Kidney (tissue), 22 donors: ENCODE measurements at places on chromosomes 12 and 14.
A peak's percentile ranks its signal among the peaks of the same experiment; 100 is the strongest.

- DNase-seq = peak; percentile 77
Observed at GRCh38 chr14:100142073-100143040, 17.1 kb downstream of the DEGS2 start.

DNA sequence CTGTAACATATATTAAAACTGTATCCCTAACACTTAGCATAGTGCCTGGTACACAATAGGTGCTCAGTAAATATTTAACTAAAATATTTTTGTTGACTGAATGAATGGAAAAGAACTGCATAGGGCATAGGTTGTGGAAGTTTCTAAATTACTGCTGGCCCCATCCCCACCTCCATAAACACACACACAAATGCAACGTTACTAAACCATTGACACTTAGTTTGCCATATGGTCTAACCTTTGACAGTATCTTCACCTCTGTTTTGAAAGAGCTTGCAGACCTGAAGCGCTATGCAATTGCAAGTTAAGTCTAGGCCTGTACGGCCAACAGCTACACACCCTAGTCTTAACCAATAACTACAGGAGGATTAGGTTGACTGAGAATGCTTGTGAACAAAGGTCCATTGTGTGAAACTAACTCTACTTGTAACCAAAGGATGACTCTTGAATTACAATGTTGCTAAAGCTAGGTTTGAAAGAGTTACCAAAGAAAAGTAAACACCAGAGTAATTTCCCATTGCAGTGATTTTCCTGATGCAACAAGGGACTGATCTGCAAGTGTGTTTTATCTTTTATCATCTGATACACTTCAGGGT lies 924 bp upstream of the MANSC1 start:
- peak; percentile 34 for DNase-seq

DNA sequence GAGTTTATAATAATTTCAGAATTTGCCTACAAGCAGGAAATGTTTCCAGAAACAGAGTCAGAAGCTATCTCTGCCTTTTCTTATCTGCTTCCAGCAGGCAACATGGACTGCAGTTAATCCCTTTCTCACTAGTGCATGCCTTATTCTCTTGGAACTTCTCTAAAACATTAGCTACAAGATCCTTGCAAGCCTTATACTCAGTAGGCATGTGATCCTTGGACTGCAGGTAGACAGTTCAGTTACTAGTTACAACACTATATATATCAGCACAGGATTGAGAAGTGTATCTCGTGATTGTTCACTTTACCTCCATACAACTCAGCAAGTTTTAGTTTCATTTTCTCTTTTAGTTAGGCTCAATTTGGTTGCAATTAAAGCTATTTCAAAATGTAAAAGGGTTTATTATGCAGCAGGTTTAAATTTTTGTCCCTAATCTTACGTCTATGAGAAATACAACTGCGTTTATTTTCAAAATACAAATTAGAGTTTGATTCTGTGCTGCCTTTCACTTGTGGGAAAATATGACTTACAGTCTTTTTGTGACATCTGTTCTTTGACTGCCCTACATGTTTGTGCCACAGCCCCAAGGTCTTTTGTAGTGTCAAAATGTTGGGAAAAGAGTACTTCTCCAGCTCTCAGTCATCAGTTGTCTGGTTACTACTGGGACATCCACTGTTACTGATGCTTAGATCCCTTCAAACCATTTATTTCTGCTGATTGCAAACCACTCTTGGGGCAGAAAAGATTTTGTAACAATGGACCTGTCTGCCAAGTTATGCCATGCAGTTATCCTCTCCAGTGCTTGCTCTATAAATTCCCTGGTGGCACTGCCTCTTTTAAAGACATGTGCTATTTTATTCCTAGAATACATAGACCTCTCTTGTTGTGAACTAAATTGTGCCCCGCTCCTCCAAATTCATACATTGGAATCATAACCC lies 709.0 kb upstream of the FOXG1 start:
- DNase-seq = no peak

DNA sequence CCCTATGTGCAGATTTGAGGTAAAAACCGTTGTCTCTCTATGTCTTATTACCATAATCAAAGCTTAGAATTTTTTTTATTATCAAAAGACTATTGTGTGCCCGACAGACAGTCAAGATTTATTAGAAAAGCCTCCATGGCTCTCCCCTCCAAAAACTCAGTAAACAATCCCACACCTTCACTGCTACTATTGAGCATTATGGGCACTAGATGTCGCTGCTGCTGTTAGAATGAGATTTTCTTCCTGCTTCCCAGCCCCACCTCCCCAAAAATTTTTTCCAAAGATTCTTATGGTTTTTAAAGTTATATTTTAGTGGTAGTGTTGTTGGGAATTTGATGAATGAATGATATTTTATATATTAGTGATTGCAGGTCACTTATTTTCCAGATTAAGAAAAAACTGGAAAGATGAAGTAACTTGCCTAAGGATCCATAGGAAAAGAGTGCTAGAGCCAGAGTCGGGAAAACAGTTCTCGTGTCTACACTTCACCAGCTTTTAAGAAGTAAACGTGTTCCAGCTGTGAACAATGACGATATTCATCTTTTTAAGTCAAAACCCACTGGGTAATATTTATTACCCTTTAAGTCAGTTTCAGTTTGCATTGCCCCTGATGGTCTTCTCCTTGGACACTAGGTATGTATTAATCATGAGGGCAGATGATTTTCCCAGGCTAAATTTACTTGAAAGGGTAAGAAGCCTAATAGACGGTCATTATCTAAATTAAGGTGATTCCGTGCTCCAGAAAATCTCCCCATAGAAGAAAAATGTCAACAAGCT lies 12.2 kb upstream of the FOXG1 start:
- peak; percentile 78 for DNase-seq

- DNase-seq = no peak
Observed at GRCh38 chr14:96192975-96193805, 11.4 kb upstream of the BDKRB2 start.

DNA sequence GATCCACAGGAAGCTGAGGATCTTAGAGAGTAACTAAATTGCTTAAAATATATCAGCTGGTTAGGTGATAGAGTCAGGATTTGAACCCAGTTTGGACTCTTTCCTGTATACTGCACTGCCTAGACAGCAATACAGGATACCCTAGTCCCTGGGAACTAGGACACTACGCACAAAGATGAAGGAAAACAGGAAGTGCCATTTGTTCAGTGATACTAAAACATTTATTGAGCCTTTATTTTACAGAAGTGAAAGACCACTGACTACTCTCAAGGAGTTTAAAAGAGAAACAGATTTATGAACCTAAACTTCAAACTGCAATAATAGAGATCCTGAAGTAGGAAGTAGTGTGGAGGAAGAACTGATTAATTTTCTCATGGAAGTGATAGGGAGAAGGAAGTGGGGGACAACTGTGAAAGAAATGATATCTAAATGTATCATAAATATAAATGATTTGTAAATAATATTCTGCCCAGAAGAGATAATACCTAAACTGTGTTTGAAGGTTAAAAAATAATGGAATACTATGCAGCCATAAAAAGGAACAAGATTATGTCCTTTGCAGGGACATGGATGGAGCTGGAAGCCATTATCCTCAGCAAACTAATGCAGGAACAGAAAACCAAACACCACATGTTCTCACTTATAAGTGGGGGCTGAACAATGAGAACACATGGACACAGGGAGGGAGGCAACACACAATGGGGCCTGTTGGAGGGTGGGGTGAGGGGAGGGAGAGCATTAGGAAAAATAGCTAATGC lies 18.2 kb downstream of the MSRB3 start:
- DNase-seq = no peak

DNA sequence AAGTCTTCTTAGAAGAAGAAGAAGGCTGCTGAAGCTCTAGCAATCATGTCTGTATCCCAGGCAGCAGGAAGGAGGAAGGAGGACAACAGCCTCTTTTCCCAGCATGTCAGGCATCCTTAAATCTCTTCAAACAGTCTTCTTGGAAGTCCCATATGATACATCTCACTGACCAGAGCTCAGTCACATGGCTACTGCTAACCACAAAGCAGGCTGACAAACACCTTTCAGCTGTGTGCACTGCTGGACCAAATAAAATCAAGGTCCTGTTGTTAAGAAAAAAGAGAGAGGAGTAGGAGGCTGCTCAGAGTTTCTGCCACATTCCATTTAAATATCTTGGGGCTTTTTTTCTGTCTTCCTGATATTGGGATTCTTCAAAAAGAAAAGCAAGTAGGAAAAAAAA lies 203.4 kb upstream of the PELI2 start:
- DNase-seq = no peak

- DNase-seq = no peak
Observed at GRCh38 chr12:57460468-57460784, 841 bp downstream of the GLI1 start.

- no peak for DNase-seq
Observed at GRCh38 chr14:71140157-71140556, 232.9 kb downstream of the PCNX1 start.

DNA sequence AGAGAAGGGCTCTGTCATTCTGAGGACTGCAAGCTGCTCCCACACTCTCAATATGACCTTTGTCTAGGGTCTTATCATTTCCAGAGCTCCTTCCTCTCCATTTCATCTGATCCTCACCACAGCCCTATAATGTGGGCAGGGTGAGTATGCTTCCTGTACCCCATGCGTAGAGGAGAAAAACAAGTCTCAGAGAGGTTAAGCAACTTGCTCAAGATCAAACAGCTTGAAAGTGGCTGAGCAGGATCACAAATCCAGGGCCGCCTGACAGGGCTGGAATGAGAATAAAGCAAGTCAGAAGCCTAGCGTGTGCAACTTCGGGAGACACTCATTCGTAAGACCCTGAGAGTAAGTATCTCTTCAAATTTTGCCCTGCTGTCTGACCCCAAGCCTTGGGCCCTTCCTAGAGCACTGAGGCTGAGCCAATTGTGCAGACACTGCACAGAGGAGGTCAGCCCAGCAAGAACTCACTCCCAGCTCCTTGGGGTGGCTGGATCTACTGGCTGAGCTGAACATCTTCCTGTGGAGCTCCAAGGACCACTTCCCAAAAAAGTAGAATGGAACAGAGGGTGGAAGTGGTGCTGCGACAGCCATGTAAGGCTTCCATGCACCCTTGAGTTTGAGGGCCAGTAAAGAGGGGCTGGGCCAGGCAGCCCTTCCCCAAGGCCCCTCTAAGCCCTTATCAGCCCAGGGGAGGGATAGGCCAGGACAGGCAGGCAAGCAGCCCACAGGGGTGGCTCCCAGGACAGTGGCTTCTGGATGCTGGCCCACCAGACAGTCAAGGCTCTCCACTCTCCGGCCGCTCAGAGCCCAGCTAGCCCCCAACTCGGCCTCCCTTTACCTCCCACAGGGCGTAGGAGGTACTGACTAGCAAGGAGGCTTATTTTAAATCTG lies 10.5 kb downstream of the ZFP36L1 start:
- no peak for DNase-seq

DNA sequence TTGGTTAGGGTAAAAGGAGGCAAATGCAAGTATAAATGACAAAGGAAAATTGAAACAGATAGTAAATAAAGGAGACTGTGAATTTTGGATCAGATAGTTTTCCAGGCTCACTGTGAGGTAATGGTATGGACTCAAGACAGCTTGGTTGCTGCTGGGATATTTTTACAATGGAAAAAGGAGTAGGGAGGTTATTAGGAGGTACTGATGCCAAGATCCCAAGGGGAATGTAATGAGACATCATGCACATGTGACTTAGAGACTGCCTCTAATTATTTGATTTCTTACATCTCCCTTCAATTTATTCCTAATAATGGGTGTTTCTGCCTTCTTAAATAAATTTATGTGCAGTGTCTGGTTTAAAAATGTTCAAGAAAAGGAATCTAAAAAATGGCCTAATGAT lies 56.9 kb downstream of the TAOK3 start:
- DNase-seq = no peak

DNA sequence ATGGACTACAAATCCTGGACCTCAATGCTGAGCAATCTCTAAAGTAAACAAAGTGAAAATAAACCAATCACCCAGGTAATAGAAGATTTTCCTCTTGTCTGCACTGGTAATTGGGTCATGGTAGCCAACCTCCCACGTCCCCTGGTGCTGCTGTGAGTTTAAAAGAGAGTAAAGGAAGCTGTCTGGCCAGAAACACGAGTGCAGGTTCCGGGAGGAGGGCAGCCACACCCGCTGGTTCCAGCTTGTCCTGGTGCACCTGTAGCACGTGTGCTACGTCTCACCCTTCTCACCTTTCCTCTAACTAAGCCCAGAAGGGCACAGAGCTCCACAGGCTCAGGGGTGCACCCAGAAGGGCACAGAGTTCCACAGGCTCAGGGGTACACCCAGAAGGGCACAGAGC lies 5.4 kb downstream of the CRACR2A start:
- no peak for DNase-seq

DNA sequence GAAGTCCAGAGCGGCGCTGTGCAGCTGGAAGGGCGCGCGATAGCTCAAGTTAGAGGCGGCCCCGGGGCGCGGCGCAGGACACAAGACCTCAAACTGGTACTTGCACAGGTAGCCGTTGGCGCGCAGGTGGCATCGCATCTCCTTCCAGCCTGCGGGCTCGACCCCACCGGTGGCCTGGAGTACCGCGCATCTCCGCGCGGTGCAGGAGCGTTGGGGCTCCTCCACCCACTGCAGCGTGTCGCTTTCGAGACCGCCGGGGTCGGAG lies 553 bp downstream of the CLEC14A start:
- DNase-seq = peak; percentile 57

GRCh38 chr12:14995583-14996425 lies 23.0 kb downstream of the PDE6H start:
- no peak for DNase-seq

DNA sequence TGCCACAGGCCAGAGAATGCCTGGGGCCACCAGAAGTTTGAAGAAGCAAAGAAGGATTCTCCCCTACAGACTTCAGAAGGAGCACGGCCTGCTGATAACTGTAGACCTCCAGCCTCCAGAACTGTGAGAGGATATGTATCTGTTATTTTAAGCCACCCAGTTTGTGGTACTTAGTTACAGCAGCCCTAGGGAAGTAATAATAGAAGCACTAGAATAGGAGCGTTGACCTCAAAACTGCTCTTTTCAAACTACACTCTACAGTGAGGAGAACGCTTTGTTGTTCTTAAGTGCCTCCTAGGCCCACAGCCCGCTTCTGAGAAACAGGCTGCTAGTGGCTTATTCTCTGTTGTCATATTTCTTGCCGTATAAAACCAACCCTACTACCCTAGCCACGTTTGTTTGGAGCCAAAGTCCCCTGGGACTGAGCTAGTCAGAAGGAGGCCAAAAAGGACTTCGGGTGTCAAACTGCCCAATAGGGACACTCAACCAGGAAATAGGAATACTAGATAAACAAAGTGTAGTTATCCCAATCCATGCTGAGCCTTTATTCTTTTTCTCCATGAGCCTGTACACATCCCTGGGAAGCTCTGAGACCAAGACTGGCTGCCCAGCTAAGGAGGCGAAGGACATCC lies 38.5 kb upstream of the FRS2 start:
- DNase-seq = no peak

- no peak for DNase-seq
Observed at GRCh38 chr12:52149182-52149641, 42.6 kb downstream of the KRT80 start.

- no peak for DNase-seq
Observed at GRCh38 chr14:24897793-24898192, 152.2 kb downstream of the STXBP6 start.
